ENCODE measurements at places on chromosomes 12 and 14.

GRCh38 chr12:124311292-124312109 lies 16.6 kb downstream of the RFLNA start:
- no peak for DNase-seq

- DNase-seq, result peak; percentile 91
Measured at GRCh38 chr14:90274808-90275457, 18.6 kb downstream of the PSMC1 start.

GRCh38 chr12:80714846-80715245 lies 1.9 kb upstream of the MYF5 start:
- DNase-seq, result no peak

- DNase-seq, result peak; percentile 64
Measured at GRCh38 chr12:47547077-47547476, 158.8 kb downstream of the RPAP3 start.

GRCh38 chr14:40850191-40850590 lies 756.5 kb upstream of the LRFN5 start:
- no peak for DNase-seq

DNA sequence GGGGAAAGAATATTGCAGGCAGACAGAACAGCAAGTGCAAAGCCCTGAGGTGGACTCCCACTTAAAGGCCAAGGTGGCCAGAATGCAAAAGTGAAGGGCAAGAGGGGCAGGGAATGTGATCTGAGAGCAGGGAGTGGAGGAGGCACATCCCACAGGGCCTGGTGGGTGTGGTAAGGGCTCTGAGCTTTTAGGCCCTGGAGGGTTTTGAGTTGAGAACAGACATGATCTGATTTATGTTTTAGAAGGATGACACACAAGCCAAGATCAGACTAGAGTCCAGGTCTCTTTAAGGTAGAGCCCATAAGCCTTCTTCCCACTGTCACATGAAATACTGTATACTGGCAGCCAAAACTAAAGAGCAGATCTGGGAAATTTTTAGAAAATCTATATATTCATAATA lies 162.5 kb downstream of the SLC38A4 start:
- DNase-seq, result no peak

DNA sequence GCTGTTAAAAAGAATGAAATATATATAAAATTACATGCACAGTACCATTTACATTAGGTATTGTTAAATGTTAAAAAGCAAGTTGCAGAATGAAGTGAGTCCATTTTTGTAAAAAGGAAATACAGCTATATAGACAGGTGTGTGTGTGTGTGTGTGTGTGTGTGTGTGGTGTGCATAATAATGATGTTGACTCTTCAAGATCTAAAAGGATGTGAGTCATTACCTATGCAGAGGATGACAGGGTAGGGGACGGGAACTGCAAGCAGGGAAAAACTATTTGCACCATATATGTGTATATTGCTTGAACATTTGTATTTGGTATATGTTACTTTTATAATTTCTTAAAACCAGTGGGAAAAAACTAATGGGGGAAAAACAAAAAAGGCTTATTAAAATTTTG lies 3.1 kb downstream of the C14orf39 start:
- peak; percentile 20 for DNase-seq

DNA sequence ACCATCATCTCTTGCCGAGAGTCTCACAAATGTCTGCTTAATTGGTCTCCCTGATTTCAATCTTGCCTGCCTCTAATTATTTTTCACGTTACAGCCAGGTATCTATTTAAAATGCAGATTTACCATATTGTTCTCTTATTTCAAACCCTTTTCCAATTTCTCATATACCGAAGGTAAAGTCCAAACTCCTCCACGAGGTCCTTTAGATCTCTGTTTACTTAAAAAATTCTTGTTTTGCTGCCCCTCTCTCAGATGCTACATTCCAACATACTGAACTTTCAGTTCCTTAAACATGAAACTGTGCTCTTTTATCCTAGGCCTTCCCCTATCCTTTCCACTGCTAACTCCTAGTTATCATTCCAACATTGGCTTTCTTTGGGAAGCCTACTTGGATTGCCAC lies 363.9 kb downstream of the CEP128 start:
- DNase-seq, result no peak

GRCh38 chr14:67392800-67393199 lies 19.2 kb downstream of the PLEK2 start:
- no peak for DNase-seq

DNA sequence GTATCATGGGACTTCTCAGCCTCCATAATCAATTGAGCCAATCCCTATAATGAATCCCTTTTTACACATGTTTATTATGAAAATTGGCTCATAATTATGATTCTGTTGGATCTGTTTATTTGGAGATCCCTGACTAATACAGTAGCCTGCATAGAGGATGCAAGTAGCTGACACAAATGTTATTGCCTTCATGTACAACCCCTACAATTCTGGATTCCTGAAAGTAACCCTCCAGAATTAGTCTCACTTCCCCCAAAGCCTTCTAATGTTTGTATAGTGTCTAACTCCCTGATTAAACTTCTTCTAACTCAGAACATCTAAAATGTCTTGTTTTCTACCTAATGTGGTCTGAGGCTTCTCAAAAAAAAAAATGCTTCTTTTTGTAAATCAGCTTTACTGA lies 6.6 kb upstream of the SMIM10L1 start:
- no peak for DNase-seq

- no peak for DNase-seq
Measured at GRCh38 chr12:44570036-44570583, 306.0 kb downstream of the NELL2 start.

DNA sequence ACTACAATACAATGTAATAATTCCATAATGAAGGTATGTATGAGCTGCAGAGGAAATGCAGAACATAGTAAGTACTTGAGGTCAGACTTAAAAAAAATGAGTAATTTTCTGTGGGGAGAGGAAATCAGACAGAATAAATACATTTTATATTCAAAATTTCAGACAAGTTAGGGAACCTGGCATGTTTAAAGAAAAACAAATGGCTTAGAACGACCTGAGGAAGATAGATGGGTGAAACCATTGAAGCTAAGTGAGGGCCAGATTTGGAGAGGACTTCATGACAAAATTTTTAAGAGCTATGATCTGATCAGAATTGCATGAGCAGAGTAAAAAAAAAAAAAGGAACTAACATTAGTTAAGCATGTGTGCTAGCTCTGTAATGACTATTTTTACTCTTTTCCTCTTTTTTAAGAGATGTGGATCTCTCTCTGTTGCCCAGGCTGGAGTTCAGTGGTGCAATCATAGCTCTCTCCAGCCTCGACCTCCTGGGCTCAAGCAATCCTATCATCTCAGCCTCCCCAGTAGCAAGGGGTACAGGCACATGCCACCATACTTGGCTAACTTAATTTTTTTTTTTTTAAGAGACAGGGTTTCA lies 157.6 kb upstream of the PDE3A start:
- no peak for DNase-seq

GRCh38 chr14:33342299-33342974 lies 403.8 kb downstream of the NPAS3 start:
- no peak for DNase-seq

DNA sequence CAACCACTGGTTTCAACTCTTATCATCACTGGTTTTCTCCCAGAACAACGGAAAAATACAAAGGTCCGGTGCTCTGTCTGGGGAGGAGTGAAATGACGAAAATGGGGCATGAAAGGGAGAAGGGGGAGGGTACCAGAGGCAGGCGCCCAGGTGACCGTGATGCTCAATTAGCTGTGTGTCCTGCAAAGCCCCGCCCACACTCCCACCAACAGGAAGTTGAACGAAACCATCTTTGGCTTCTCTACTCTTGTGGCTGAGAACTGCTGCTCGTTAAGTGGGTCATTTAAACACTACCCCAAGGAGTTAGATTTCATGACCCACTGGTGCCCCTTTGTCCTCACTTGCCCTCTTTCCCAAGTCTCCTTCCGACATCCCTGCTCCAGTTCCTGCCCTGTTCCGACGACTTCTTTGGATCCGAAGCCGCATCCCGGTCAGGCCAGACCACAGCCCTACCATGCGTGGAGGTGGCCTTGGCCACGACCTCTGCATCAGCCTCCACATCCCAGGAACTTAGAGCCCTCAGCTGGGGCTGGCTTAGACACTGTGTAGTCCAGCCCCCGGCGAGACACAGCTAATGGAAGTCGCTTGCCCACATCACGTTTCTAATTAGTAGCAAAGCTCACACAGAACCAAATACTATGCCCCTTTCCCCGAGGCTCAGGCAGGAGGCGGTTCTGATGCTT lies 11.4 kb upstream of the LRTM2 start:
- DNase-seq, result no peak

- DNase-seq, result peak; percentile 84
Measured at GRCh38 chr12:111404362-111405148, 1.2 kb upstream of the SH2B3 start.

DNA sequence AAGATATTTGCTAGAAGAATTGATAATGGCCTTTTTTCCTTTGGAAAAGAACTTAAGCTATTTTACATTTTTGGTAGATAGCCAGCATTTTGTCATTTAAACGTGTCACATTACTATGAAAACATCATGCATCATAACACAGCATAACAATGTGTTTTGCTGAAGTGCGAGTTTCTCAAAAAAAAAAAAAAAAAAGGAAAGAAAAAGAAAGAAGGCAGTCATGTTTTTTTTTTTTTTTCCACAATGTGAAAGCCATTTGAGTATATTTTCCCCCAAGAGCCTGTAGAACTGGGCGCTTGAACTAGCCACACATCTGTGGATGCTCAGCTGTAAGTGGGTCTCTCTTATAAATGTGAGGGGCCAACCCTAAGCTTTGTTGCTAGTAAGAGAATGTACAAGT lies 300.1 kb downstream of the AKAP6 start:
- peak; percentile 44 for DNase-seq

GRCh38 chr12:45803111-45803510 lies 73.6 kb downstream of the ARID2 start:
- no peak for DNase-seq

DNA sequence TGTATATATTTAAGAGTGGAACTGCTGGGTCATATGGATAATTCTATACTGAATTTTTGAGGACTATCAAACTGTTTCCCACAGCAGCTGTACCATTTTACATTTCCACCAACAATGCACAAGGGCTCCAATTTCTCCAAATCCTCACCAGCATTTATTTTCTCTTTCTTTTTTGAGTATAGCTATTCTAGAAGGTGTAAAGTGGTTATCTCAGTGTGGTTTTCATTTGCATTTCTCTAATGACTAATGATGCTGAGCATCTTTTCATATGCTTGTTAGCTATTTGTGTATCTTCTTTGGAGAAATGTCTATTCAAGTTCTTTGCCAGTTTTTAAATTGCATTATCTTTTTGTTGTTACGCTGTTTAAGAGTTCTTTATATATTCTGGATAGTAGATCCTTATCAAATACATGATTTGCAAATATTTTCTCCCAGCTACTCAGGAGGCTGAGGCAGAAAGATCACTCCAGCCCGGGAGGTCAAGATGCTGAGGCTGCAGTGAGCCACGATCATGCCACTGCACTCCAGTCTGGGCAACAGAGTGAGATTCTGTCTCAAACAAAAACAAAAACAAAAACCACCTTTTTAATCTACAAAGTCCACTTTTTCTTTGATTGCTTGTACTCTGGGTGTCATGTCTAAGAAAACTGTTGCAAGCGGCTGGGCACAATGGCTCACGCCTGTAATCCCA lies 32.8 kb downstream of the GTF2A1 start:
- no peak for DNase-seq

DNA sequence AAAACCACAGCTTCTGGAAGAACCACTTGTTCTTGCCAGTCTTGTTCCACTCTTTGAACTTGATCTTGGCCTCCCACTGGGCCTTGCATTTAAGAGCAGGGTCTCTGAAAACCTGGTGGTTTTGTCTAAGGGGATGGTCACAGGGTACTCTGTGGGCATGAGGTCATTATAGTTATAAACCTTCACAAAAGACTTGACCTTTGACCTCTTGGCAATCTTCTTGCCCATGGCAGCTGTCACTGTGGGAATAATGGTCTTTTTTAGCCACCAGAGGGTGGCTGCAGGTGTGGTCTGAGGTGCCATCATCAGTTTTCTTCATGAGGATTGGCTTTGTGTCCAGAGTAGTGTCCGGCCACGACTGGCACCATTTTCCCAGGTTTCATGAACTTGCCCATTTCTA lies 9.1 kb downstream of the ATP6V0A2 start:
- DNase-seq, result no peak

GRCh38 chr12:41459111-41459905 lies 271.2 kb downstream of the PDZRN4 start:
- DNase-seq, result no peak

GRCh38 chr14:97970222-97970621 lies 1173.0 kb downstream of the VRK1 start:
- no peak for DNase-seq

DNA sequence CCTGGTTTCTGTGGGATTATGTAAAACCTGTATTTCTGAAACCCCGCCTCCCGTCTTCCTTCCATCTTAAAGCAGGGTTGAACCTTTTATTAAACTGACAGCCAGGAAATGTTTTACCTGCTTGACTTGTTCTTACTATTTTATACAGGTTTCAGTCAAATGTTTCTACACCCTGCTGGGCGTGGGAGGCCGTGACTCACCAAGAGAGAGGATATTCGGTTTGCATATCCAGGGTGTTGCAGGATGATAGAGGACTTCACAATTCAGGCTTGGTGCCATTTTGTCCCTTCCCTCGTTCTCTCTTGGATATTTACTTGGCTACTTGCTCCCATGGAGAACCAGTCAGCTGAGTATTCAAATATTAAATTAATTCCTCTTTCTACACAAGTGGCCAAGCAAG lies 69.7 kb downstream of the ARF6 start:
- DNase-seq, result no peak

GRCh38 chr14:69263771-69264170 lies 3.8 kb downstream of the GALNT16 start:
- DNase-seq, result no peak

DNA sequence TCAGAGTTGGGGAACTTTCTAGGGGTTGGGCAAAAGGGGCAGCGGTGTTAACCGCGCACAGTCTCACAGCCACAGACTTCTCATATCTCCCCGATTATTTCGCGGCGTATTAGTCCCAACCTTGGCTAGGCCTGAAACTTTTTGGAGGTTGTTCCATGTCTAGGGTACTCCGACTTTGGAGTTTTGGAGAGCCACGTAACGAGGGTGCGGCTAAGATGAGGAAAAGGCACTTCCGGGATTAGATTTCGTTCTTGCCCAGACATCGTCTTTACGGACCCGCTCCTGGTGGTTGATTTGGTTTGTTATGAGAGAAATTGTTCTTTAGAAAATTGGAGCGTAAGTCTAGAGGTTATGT lies 513 bp downstream of the CCNK start:
- peak; percentile 37 for DNase-seq

- DNase-seq, result peak; percentile 83
Measured at GRCh38 chr12:25458047-25458552, 95.0 kb downstream of the LMNTD1 start.

GRCh38 chr12:59472273-59472672 lies 123.6 kb upstream of the SLC16A7 start:
- DNase-seq, result no peak

DNA sequence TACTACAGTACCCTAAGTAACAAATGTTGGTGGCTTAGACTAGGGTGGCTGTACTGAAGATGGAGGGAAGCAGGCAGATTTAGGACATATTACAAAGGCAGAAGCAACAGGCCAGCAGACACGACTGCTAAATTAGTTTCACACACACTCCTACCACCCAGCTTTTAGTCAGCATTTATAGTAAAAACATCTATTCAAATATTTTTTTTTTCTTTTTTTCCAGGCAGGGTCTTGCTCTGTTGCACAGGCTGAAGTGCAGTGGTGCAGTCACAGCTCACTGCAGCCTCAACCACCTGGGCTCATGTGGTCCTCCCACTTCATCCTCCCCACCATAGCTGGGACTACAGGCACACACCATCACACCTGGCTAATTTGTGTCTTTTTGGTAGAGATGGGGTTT lies 72.9 kb downstream of the CDK17 start:
- no peak for DNase-seq

GRCh38 chr14:104863923-104864266 lies 1.2 kb upstream of the CEP170B start:
- no peak for DNase-seq

Measured in dermis microvascular lymphatic vessel endothelial cell (primary cell).